ENCODE measurements at places on chromosomes 11 and 22. TPM values are rescaled to one million over a fixed set of nuclear protein-coding genes. Genes with fewer than 3 reads are reported as not detected.

GRCh38 chr11:12044799-12045198 is 36.4 kb upstream of the DKK3 start:
- no peak for DNase-seq

- DNase-seq = no peak
Measured at GRCh38 chr11:72635933-72636332, 38.3 kb downstream of the PDE2A start.

GRCh38 chr11:44004452-44005062 is 43.2 kb upstream of the ACCSL start:
- no peak for DNase-seq

ME3 gene
- total RNA-seq = 80.8 TPM

MYO7A gene
- 0.66 TPM for total RNA-seq
